ENCODE measurements at places on chromosomes 2 and 18.

- DNase-seq: no peak
These were observed 89.1 kb downstream of the COL6A3 start for GRCh38 chr2:237324837-237325236.

GRCh38 chr2:189287982-189288521 is 108.5 kb upstream of the COL5A2 start:
- DNase-seq: no peak

GRCh38 chr2:219912491-219912921 is 285.1 kb downstream of the SLC4A3 start:
- DNase-seq: no peak

- DNase-seq: no peak
These were observed 496.4 kb downstream of the TXNL1 start for GRCh38 chr18:56142001-56142400.

- DNase-seq: no peak
These were observed 25.5 kb downstream of the TMEM247 start for GRCh38 chr2:46504685-46505471.

DNA sequence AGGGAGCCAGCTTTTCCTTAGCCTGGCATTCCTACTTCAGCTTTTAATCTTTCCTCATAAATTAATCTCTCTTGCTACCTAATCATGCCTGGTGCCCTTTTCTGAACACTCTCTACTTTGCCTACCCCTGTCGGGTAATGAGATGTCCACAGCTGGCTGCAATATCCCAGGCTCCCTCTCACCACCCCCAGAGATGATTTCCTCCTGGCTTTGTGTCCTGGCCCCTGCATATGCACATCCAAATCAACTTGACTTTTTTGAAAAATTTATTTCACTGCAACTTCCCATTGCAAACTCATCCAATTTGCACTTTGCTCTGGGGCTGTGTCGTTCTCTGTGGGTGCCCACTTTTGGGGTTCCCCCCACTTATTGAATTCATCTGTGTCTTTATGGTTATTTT is 218.1 kb upstream of the SKOR2 start:
- DNase-seq: no peak

- DNase-seq: no peak
These were observed 47.6 kb downstream of the BCL11A start for GRCh38 chr2:60505880-60506260.

DNA sequence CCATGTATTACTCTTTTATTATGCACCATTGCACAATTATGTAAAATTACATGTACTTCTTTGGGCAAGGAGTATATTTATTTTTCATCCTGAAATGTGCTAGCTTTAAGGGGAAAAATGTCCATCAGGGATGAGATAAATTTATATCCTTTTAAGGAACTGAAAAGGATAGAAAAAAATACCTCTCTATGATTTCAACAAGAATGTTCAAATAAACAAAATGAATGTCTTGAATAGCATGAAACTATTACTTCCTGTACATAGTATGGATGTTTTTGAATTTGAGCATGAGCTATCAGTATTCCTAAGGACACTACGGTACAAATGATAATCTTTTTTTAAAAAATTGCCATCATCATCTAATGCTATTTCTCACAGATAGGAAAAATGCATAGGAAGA is 1611.9 kb upstream of the ZEB2 start:
- DNase-seq: no peak
